Activated CD4-positive, alpha-beta T cell treated with anti-CD3 and anti-CD28 coated beads for 48 hours (primary cell): ENCODE measurements at places on chromosomes 4 and X.

DNA sequence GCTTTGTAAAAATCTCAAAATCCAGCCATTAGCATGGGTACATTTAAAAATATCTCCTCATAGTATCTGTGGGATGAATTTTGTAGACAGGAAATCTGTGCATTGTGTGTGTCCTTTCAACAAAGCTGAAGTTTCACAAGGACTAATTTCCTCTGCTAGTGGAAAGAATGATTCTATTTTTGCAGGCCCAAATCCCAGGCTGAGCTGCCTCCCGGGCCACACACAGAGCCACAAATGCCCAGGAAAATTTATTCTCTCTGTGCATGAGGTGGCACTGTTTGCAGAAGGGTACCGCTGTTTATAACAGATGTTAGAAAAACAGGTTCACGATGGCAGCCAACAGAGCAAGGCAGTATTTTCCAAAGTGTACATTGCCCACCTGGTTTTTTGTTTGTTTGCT is 11.0 kb upstream of the VCX3B start:
- DNase-seq, result no peak

DNA sequence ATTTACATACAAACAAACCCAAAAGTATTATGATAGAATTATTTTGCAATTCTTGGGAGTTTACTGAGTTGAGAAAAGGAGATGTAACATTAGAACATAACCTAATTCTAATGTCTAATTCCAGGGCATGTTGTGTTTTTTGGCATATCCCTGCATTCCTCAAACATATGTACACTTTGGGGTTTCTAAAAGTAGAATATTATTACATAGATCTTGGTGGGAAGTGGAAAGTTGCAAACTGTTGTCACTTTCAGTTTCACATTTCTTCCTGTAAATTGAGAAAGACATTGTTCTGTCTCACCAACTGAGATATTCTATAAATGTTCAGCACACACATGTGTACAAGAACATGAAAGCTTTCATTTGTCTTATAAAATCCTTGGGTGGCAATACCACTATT is 24.4 kb upstream of the GBA3 start:
- no peak for DNase-seq

DNA sequence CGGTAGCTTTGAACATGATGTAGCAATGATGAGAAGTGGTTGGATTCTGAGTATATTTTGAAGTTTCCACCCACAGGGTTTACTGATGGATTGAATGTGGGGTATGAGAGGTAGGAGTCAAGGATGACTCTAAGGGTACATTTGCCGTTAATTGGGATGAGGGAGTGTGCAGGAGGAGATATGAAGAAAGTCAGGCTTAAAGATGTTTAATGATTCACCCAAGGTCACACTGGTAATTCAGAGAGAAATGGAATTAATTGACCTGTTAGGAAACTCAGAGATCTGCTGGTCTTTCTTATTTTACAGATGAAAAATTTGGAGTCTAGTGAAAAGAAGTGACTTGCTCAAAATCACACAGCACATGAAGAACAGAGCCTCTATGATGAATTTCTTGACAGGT is 390.7 kb downstream of the GBA3 start:
- no peak for DNase-seq

DNA sequence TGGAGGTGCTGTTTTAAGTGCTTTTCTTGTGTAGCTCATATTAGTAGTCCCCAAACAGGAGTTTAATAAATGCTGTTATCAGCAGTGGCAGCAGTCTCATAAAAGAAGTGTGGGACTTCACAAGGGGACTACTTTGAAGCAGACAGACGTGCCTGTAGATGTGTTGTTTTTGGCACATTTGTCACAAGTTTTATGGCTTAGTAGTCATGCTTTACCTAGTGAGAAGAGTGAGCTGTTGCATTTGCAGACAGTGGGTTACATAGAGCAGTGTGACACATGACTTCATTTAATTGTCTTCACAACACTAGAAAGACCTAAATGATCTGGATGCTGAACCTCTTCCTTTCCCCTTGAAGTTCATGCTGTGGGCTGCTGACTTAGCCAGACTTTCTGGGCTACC is 149.5 kb upstream of the MBNL3 start:
- DNase-seq, result no peak
